H9 (cell line): ENCODE measurements at places on chromosomes 7 and 10. TPM values are rescaled to one million over a fixed set of nuclear protein-coding genes. Genes with fewer than 3 reads are reported as not detected.

Gene ZNF273
- 17.9 TPM in 2 replicates for total RNA-seq

Gene AGR3
- not detected in 2 replicates for total RNA-seq

Gene RBM28
- 67.5 and 70.0 TPM in 2 replicates for total RNA-seq

Gene HOXA5
- not detected in 2 replicates for total RNA-seq

Gene HGF
- total RNA-seq = 0.04 and 0.15 TPM in 2 replicates

Gene AIFM2
- 4.8 and 5.3 TPM in 2 replicates for total RNA-seq

Gene MYO1G
- 0.55 and 0.57 TPM in 2 replicates for total RNA-seq

Gene FGL2
- not detected in 2 replicates for total RNA-seq

Gene CARD11
- 20.0 and 22.3 TPM in 2 replicates for total RNA-seq

Gene TDRD1
- total RNA-seq = 0.15 TPM in 1 of 2 replicates, not detected in the other

Gene LIPJ
- total RNA-seq = not detected in 2 replicates

Gene TRIM56
- total RNA-seq = 21.8 and 22.4 TPM in 2 replicates

Gene VWDE
- 15.9 and 18.1 TPM in 2 replicates for total RNA-seq

Gene SH2B2
- total RNA-seq = 9.4 and 10.4 TPM in 2 replicates

Gene HUS1
- total RNA-seq = 43.1 and 44.5 TPM in 2 replicates

Gene NUDT13
- total RNA-seq = 1.5 and 1.6 TPM in 2 replicates
